ENCODE measurements at places on chromosomes 3 and 15.

DNA sequence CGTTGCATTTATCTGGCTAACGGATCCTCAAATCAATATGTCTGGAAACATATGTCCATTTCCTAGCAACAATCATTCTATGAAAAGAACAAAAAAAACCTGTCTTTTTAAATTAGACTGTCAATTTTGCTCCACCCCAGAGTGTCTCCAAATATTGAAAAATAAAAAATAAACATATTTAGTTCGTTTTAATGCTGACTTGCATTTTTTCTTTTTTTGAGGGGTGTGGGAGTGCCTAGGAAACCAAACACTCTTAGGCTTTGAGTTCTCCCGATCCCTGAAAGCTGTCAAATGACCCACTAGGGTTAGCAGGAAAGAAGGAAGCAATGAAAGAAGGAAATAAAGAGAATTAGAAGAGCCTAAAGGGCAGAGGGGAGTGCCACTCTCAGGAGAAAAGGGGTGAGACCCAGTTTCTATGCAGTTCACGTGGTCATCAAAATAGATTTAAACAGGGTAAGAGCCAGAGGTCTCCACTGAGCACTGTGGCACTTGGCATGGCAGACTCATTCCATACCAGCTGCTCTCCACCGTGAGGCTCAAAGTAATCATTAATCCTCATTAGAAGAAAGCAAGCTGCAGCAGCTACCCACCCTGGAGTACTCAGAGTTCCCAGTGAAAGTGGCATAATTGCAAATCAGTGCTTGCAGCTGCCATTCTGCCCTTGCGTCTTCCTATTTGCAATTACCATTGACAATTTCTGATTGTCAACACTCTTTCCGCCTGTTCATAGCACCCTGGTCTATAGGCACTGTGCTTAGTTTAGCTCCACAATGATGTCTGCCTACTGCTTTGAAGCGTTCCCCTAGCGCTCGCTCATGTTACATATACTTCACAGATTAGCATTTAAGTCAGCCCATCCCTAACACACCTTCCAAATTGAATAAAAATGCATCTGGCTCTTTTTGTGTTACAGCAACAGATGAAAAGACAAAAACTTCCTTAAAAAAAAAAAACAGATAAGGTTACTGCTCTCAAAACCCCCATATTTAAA is 32.3 kb downstream of the PDZRN3 start:
- DNase-seq = no peak

GRCh38 chr3:44927371-44927770 is 48.6 kb downstream of the ZDHHC3 start:
- DNase-seq = no peak

GRCh38 chr15:64185146-64185911 is 22.5 kb upstream of the PPIB start:
- no peak for DNase-seq

GRCh38 chr3:123157598-123158287 is 44.0 kb upstream of the SEC22A start:
- no peak for DNase-seq

- no peak for DNase-seq
These were observed 22.3 kb upstream of the LINGO1 start for GRCh38 chr15:77654975-77655374.

GRCh38 chr3:117306299-117306698 is 596.7 kb downstream of the TUSC7 start:
- no peak for DNase-seq

- no peak for DNase-seq
These were observed 179.6 kb downstream of the EPHB1 start for GRCh38 chr3:134974624-134975023.

DNA sequence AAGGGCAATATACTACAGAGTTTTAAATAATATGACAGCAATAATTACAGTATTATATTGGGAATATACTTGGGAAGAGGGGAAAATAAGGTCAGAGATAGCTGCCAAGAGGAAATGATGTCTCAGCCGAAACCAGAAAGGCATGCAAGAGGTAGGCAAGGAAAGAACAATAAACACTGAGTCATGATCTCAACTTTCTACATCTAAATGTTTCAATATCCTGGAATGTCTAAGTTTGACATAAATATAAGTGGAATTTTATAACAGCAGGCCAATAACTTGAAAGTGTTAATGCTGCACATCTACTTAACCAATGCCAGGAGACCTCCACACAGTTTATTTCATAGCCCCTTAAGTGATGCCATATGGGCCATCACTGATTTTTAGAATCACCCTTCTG is 99.8 kb upstream of the CPNE4 start:
- DNase-seq = no peak

DNA sequence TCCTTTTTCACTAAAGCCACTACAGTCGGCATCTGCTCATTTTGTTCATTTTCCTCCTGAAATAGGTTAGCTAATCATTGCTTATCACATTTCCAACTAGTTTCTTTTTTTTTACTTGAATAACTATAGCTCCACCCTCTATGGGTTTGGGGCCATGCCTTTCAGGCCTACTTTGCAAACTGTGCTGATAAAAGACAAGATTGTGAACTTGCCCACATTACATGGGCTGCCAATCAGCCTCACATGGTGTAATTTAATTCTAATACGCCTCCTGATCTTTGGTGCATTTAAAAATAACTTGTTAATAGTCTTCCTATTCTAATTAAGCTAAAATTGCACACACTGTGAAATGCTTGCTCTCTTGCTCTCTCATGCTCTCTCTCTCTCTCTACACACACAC is 90.5 kb downstream of the TGFBR2 start:
- no peak for DNase-seq

GRCh38 chr3:32366638-32367397 is 24.8 kb upstream of the CMTM7 start:
- no peak for DNase-seq

DNA sequence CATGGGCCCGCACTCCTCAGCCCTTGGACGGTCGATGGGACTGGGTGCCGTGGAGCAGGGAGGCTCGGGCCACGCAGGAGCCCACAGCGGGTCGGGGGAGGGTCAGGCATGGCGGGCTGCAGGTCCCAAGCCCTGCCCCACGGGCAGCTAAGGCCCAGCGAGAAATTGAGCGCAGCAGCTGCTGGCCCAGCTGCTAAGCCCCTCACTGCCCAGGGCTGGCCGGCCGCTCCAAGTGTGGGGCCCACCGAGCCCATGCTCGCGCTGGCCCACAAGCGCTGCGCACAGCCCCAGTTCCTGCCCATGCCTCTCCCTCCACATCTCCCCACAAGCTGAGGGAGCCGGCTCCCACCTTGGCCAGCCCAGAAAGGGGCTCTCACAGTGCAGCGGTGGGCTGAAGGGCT is 259.4 kb downstream of the VGLL3 start:
- no peak for DNase-seq

DNA sequence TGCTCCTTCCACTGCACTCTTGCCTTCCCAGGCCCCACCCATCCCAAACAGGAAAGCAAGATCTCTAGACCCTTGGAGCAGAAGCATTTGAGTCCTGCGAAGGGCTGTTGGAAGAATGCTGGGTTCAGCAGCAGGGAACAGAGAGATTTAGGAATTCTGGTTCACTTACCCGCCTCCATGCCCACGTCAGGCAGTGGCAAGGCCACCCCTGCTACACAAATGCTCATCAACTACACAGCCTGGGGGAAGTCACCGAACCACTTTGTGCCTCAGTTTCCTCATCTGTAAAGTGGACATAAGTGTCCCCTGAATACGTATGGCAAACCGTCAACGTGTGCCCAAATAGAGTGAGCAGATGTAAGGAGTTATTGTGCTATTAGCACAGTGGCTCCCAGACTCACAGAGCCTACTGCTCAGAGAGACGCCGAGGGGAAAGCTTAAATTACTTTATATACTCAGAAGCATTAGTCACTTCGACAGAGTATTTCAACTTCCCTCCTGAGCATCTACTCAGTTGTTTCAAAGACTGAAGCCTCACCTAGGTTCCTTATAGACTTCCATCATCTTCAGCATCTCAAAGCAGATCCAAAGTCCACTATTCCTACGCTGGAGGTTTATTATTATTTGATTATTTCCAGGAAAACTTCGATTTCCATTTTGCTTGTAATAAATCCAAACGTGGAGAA is 905 bp downstream of the HOMER2 start:
- DNase-seq = no peak

GRCh38 chr3:186849374-186849975 is 7.0 kb downstream of the ADIPOQ start:
- DNase-seq = no peak

GRCh38 chr3:129481766-129482332 is 41.8 kb downstream of the IFT122 start:
- DNase-seq = peak; percentile 16

GRCh38 chr3:129927072-129927471 is 33.6 kb upstream of the TMCC1 start:
- DNase-seq = no peak

DNA sequence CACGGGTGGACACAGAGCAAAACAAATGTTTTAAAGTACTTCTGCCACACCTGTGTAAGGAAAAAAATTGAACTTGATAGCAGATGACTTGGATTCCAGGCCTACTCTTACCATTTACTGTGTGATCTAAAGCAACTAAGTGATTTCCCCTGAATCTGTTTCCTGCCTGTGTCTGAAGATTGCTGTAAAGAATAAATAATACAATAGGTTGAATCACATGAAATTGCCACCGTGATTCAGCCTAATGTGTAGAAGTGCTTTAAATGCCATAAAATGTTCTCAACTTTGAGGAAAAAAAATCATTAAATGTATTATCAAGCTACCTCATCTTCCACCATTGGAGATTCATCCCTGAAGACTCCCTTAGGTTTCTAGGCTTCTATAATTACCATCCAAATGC is 27.6 kb upstream of the NUDT16 start:
- DNase-seq = no peak

- no peak for DNase-seq
These were observed 75.1 kb upstream of the GUCA1C start for GRCh38 chr3:109028753-109029152.
